Activated CD4-positive, alpha-beta T cell treated with anti-CD3 and anti-CD28 coated beads for 36 hours (primary cell): ENCODE measurements at places on chromosomes 2 and 18.

- DNase-seq = no peak
Measured at GRCh38 chr18:75140296-75140695, 68.6 kb downstream of the PTGR3 start.

- no peak for DNase-seq
Measured at GRCh38 chr18:28075501-28075900, 101.4 kb downstream of the CDH2 start.

GRCh38 chr2:205361272-205361671 is 321.0 kb upstream of the NRP2 start:
- no peak for DNase-seq

- DNase-seq = no peak
Measured at GRCh38 chr2:165902934-165903333, 50.6 kb downstream of the TTC21B start.

GRCh38 chr2:232026910-232027309 is 65.4 kb downstream of the DIS3L2 start:
- DNase-seq = no peak

- no peak for DNase-seq
Measured at GRCh38 chr2:3667151-3667631, 9.2 kb downstream of the ALLC start.
